ENCODE measurements at places on chromosomes 6 and 20.
A peak's percentile ranks its signal among the peaks of the same experiment; 100 is the strongest.

- DNase-seq: no peak
Measured at GRCh38 chr20:36483919-36484808, 57.2 kb upstream of the MYL9 start.

- DNase-seq: no peak
Measured at GRCh38 chr20:15359056-15359455, 1021.6 kb upstream of the FLRT3 start.

DNA sequence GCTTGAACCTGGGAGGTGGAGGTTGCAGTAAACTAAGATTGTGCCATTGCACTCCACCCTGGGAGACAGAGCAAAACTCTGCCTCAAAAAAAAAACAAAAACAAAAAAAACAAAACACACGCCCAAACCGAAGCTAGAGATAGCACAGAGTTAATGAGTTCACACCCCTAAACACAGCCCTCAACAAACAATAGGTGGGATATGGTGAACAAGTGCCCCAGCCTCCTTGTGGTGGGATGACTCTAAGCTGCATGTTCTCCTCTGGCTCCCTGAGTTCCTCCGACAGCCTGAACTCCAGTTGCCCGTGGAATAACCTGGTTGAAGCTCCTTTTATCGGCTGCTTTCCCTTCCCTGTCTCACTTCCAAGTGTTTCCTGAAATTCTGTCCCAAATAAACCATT, 22.1 kb upstream of the DSN1 start:
- no peak for DNase-seq

DNA sequence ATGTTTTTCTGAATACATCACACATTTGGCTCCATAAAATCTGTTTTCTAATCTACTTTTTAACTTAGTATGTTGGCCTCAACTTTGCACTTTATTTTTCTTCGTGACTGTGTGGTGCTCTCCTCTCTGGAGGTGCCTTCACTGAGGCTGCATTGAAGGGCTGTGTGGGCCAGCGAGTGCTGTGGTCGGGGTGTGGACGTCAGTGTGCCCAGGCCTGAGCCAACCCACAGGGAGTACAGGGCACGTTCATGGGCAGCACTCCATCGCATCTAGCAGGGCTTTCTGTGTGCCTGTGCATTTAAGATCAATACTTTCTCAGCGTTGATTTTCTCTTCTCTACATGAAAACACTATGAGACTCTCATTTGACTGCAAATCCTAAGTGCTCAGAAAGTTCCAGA, 37.8 kb downstream of the DACT2 start:
- DNase-seq: no peak

DNA sequence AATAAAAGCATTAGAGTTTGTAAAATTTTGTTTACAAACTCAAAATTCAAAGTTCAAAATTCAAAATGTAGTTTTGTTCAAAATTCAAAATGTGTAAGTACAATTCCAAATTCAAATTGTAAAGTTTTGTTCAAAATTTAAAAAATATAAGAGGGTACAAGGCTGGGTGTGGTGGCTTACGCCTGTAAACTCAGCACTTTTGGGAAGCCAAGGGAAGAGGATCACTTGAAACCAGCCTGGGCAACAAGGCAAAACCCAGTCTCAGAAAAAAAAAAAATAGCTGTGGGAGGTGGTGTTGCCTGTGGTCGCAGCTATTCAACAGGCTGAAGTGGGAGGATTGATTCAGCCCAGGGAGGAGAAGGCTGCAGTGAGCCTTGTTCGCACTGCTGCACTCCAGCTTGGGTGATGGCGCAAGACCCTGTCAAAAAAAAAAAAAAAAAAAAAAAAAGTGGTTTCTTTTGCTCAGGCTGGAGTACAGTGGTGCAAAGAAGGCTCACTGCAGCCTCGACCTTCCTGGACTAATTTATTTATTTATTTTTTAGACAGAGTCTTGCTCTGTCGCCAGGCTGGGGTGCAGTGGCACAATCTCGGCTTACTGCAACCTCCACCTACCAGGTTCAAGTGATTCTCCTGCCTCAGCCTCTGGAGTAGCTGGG, 5.4 kb upstream of the ZBTB12 start:
- DNase-seq: no peak

DNA sequence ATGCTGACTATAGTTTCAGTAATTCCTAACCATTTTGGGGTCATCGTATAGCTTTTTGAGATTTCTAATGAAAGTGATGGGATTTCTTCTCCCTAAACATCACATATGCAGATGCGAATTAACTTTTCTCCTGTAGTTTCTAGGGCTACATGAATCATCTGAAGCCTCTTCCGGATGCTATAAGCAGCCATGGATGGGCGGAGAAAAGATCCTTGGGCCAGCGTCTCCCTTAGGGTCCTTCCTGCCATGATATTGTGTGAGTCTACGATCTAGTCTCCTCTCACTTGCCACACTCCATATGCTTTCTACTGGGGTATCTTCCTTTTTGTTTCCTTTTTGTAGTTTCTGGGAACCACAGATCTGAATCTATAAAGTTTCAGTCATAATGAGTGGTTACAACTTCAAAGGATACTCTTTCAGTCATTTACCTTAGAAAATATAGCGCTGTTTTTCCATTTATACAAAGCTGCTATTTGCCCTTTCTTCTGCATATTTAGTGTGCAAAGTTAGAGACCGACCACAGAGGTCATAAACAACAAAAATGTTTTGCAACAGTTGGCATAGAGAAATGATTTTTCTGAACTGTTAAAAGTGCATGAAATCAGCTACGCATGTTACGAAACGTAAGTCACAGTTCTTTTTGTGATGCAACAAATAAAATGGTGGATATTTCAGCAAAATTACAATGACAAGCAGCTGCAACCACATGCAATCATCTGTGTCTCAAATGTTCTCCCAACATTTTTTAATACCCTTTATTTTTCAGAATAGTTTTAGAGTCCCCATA, 396.2 kb upstream of the SLC35B3 start:
- no peak for DNase-seq

GRCh38 chr6:149823013-149823412, 41.1 kb downstream of the LRP11 start:
- no peak for DNase-seq

- DNase-seq: no peak
Measured at GRCh38 chr6:90131125-90131524, 165.5 kb downstream of the BACH2 start.

- no peak for DNase-seq
Measured at GRCh38 chr20:57608516-57608915, 11.7 kb downstream of the ZBP1 start.

- DNase-seq: no peak
Measured at GRCh38 chr6:122712093-122712447, 67.4 kb upstream of the FABP7 start.

GRCh38 chr6:80523010-80523409, 416.5 kb downstream of the BCKDHB start:
- no peak for DNase-seq

DNA sequence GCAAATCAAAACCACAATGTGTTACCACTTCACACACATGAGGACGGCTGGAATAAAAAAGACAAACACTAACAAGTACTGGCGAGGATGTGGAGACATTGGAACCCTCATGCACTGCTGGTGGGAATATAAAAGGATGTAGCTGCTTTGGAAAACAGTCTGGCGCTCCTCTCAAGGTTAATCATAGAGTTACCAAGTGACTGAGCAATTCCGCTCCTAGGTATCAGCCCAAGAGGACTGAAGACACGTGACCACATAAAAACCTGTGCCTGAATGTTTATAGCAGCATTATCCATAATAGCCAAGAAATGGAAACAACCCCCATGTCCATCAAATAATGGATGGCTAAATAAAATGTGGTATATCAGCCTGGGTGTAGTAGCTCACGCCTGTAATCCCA, 45.0 kb downstream of the VSTM2L start:
- DNase-seq: no peak

GRCh38 chr6:1049900-1050299, 262.0 kb upstream of the FOXQ1 start:
- DNase-seq: no peak

DNA sequence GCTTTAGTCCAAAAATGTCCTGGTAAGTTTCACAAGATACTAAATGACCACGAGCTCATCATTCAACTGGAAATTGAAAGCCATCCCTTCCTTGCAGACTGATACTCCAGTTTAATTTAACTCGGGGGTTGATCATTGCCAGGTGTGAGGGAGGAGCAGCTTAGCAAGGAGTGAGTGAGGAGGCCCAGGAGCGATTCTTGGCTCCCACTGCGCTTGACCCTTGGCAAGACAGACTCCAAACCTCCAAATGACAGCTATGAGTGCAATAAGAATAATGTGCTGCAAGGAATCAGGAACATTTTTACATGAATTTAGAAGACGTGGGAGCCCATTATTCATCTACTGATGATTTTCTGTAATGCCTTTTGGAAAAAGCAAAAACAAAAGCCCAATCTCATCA, 64.9 kb downstream of the LAMA4 start:
- no peak for DNase-seq

DNA sequence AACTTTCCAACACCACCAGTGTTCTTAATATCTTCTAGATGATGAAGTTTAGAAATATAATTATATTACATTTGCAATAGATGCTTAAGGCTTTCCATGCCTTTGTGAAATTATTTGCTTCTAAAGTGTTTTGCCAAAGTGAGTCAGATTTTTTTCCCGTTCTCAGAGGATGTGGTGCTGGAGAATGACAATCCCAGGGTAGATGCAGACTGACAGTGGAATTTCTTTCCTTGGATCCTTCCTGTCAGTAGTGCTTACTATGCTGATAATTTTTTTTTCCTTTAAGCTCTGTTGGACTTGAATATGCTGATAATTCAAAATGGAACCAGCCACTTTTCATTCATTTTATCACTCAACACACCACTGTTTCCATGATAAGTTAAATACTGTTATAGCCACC, 59.9 kb upstream of the SOX4 start:
- DNase-seq: no peak

GRCh38 chr6:143058987-143059386, 1.7 kb upstream of the AIG1 start:
- DNase-seq: peak; percentile 27

DNA sequence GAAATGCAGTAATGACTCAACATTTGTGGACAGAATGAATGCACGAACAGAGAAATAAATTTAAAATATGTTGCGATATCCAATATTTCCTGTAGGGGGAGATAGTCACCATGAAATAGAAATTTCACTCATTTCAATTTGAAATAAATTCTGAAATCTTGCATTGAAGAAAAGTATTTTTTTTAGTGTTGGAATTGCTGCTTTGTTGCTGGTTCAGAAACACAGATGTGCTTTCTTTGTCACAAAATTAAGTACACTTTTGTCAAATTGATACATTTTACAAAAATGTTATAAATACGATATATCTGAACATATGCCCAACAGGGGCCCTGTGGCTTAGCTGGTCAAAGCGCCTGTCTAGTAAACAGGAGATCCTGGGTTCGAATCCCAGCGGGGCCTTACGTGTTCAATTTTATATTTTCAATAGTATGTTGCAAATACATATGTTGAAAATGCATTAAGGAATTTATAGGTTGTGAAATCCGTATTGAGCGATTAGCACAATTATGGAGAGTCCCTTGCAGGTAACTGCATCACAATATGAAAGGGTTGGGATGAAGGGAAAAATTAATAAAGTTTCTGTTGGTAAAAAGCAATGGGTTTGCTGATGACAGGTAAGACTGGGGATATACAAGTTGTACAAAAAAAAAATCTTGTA, 85.4 kb upstream of the PRSS16 start:
- peak; percentile 62 for DNase-seq

DNA sequence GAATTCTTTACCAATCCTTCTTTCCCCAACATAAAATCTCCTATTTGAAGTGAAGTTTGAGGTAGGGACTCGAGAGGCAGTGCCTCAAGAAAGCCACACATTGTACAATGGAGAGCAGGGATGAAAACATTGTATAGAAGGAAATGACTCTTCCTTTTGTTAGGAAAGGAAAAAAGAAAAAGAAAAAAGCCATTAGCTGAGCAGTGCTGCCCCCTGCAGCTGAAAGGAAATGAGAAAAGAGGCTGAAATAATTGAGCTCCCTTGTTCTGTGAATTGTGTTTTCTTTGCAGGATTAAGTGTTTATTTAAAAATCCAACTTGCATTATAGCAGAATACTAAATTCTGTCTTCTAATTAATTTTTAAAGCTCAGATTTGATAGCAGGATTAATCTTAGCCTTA, 162.9 kb upstream of the SASH1 start:
- no peak for DNase-seq

DNA sequence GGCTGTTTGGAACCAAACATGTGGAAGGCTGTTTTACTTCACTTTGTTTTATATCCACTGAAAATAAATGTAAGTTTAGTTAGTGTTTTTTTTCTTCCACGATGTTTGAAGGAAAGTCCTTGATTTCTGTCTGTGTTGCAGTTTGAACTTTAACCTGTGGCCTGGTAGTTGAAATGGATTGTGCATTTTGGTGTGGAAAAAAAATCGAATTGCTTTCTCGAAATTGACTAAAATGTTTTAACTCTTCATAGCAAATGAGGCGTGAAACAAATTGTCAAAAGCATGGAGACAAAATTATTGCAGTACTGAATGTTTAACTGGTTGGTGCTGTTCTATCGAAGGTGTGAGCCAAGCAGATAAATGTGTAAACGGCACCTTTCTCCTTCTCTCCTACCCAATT, 24.5 kb downstream of the ARID1B start:
- DNase-seq: no peak

DNA sequence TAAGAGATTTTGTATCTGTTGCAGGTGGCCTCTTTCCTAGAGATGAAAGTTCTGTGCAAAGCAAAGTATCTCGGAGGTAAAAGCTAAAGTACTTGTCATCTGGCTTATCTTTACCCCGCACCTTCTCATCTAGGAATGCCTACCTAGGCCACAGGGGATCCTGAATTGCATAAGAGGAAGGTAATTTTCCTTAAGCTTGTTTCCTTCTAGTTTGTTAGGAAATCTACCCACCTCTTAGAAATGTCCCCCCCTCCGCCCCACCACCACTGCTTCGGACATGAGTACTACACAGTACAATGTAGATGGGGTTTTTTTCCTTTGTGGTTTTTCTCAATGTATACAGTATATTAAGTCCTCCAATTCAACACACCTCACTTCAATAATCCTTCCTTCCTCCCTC, 21.5 kb downstream of the FOXC1 start:
- DNase-seq: no peak

DNA sequence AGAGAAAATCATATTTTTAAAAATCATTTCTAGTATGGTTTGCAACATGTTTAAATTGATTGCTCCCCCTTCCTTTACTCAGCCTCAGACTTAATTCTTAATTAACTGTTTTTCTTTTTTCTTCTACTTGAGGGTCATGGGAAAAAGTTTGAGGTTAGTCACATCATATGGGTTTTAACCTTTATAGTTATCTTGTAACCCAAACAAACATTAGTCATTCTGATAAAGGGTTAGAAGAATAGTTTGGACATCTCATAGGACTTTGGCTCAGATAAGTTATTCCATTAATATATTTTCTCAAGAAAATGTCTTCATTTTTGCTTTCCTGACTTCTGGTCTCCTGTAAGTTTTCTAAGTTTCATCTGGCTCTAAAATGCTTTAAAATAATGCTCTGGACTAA, 34.5 kb upstream of the TSPYL1 start:
- DNase-seq: no peak

- DNase-seq: no peak
Measured at GRCh38 chr20:14313341-14314020, 23.9 kb downstream of the FLRT3 start.

Data from LoVo (cell line).